ENCODE measurements at places on chromosomes 1 and 21.

- no peak for DNase-seq
Measured at GRCh38 chr1:12056331-12056841, 6.7 kb upstream of the TNFRSF8 start.

DNA sequence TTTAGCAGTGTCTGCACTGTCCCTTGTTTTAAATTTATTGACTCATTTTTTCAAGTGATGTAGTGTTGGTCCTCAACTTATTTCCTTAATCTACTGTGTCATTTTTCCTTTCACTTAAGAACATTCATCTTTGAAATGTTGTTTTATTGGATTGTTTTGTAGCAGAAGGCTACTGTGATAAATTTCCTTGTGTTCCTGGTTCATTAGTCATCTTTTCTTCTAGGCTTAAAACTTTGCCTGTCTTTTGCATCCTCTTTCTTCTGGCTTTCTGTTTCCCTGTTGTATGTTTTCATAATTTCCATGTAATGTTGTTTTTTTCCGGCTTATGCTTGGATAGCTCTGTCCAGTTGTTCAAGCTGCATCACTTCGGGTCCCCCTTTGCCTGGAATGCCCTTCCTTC lies 61.9 kb downstream of the UBE2T start:
- DNase-seq: no peak

DNA sequence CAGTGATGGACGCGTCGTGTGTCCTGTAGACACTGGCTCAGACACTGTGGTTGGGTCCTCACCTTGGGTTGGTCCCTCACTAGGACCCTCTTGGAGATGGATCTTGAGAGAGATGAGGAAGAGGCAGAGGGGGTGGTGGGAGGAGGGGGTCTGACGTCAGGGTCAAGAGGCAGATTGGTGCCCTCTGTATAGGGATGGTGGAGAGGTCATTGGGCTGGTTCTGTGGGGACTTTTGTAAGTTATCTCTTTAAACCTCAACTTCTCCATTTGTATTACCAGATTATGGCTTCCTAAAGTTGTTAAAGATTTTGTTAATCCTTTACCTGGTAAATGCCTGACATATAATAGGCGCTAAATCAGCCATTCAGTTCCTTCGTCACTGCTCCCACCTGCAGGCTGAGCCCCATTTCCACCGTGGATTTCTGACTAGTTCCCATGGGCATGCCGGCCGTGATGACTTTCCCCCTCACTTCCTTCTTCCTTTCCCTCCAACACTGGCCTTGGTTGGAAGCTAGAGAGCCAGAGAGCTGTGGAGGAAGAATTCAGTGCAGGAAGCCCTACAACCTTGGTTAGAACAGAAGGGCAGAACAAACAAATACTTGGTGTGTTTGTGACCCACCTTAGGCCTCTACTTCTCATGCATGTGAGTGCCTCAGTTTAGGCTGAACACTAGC lies 8.6 kb downstream of the H6PD start:
- no peak for DNase-seq

GRCh38 chr1:228335406-228336307 lies 71.0 kb downstream of the TRIM11 start:
- DNase-seq: no peak

- no peak for DNase-seq
Measured at GRCh38 chr1:230787471-230787870, 40.3 kb downstream of the CAPN9 start.

GRCh38 chr1:67831850-67832513 lies 1.3 kb downstream of the GNG12 start:
- DNase-seq: peak; percentile 86

GRCh38 chr1:101205457-101205856 lies 31.4 kb upstream of the S1PR1 start:
- DNase-seq: no peak

DNA sequence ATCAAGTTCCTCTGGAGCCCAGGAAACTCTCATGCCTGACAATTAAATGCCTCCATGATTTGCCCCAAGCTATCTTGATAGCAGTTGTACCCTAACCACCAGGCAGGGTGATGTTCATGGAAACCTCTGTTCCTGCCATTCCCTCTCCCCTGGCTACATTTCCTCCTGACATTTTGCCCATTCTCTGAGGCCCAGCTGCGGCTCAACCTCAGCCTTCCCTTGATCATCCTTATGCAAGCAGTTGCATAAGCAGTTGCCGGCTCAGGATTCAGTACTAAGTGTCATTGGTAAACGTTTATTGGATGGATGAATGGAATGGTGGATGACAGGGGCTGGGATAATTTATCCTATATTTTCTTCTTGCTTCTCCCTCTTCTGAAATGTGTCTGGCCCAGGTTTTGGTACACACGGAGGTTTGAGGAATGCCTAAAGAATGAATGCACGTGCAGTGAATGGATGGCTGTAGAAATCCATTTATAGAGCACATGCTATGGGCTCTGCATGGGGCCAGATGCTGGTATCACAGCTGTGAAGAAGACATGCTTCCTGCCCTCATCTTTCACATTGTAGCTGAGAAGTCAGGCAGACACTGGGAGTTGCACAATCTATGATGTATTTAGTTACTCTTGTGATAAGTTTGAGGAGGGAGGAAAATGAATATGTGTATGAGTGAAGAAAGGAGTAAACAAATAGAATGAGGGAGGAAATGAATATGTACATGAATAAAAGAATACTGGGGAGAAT lies 261.8 kb downstream of the FOXD2 start:
- DNase-seq: no peak

GRCh38 chr21:20527731-20528460 lies 470.3 kb upstream of the NCAM2 start:
- peak; percentile 14 for DNase-seq

DNA sequence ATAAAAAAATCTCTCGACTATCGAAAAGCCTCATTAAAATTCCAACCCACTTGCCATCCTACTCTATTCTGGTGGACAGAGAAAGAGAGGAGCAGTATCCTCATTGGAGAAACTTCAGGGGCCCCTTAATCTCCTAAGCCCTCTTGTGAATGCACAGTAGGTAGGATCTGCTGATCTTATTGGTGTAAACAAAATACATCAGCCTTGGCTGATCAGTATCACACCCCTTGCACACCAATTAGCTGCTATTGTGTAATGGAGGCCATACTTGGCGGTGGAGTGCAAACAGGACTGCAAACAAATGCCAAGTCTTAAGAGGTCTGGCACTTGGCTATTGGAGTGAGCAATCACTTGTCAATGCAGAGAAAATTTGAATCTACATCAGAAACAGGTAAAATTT lies 15.7 kb downstream of the VCAM1 start:
- no peak for DNase-seq

DNA sequence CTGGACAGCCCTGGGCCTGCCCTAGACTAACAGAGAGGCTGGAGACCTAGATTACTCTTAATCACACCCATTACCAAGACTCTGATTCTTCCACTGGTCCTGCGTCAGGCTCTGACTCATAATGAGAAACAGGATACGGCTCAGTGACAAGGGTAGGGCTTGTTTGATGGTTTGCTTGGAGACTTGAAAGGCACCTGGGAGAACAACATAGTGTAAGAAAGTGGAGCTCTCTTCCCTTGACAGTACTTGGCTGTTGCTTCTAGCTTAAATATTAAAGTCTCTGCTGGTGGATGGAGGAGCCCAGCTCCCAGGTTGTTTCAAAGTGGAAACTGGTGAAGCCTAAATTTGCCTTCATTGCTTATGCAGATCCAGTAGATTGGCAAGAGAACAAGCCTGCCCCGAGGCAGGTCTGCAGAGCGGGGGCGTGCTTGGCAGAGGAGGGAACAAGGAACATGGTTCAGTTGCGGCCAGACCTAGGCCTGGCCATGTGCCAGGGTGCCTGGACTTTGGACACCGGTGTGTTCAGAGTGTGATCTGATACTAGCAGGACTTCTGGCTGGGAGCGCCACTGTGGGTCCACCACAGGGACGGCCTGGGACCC lies 480.6 kb downstream of the CAMTA1 start:
- no peak for DNase-seq

GRCh38 chr1:202181586-202181985 lies 12.0 kb upstream of the LGR6 start:
- DNase-seq: no peak

DNA sequence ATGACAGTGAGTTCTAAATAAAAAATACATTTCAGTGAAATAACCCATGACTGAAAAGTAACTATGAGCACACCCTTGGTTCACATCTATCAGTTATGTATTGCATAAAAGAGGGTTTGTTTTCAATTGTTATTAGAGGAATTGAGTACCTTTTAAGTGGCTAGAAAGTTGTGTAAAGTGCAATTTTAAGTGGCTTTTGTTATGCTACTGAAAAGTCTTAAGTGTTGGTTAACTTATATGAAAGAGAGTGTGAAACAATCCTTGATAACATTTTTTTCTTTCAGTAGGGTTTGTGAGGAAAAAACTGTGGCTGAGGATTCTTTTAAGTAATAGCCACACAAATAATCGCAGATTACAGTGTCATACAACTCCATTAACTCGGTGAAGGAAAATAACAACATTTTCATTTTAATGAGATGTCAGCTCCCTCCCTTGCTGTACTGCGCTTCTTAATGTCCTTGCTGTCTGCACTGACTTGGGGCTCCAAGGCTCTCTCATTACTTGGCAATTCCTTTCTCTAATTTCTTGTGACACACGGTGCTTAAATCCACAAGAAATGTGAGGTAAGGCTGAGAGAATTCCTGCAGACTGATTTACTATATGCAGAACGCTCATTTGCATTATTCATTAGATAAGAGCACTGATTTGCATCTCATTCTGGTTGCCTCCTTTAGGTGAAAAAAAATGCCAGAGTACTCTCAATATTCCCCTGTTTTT lies 40.6 kb downstream of the NTNG1 start:
- DNase-seq: no peak

DNA sequence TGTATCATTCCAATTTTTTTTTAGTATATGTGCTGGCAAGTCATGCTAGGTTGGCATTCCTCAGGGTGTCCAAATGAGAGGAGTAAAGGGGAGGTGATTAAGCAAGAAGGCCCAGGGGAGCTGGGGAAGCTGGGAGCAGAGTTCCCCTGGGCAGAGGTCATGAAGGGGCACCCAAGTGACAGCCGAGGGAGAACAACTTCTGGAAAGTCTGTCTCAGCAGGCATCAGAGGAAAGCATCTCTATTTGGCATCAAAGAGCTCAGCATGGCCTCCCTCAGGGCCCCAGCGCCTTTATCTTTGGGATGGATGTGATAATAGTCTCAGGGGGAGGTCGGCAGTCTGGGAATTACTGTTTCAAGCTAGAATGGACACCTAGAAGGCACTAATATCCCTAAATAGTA lies 5.0 kb upstream of the ENO1 start:
- no peak for DNase-seq

All from SK-N-MC (cell line).